GM12891 (cell line): ENCODE measurements at places on chromosomes 5 and 9.

DNA sequence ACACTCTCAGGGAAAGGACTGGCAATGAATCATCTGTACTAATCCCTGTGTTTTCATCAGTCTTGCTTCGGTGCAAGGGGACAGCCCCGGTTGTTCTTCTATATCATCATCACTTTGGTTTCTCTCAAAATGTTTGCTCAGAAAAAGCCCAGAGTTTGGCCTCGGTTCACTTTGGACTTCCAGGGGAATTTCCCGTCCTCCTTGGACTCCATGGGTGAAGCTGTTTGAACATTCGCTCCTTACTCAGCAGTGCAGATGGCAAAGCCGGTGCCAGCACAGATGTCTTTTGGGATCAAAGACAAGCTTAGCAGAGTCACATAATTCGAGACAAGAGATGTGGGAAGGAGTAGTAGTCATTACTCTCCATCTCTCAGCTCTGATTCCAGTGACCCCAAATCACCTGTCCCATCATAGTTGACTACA, 69.8 kb upstream of the TNFSF8 start:
- no peak for DNase-seq

- DNase-seq = no peak
Measured at GRCh38 chr5:54401515-54401914, 54.0 kb upstream of the HSPB3 start.

- peak; percentile 17 for DNase-seq
Measured at GRCh38 chr5:6827526-6828219, 114.4 kb downstream of the TENT4A start.

DNA sequence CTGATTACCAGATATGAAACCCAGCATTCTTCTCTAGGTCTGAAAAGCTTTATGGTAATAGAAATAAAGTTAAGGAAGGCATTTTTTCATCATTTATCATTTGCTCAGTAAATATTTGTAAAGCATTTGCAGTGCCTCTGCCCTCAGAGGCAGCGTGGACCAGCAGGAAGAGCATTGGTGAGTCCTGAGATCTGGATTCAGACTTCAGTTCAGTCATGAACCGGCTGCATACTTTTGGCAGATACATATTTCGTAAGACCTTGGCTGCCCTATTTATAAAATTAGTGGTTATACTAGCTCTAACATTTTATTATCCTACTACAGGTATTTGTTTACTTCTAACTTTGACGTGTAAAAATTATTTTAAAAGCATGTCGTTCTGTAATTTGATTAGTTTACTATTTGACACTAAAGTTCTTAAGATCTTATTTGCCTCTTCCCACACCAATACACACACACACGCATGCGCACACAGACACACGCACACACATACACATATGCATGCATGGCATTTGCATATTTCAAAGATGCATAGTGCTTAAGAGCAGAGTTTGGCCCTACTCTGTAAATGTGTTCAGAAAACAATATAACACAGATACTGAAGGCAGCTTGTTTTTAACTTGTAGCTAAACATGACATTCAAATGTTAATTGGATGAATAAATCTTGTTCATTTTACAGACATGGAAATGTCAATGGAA, 101.9 kb downstream of the RPS23 start:
- DNase-seq = no peak

- no peak for DNase-seq
Measured at GRCh38 chr5:74361406-74362358, 278.8 kb downstream of the ENC1 start.

DNA sequence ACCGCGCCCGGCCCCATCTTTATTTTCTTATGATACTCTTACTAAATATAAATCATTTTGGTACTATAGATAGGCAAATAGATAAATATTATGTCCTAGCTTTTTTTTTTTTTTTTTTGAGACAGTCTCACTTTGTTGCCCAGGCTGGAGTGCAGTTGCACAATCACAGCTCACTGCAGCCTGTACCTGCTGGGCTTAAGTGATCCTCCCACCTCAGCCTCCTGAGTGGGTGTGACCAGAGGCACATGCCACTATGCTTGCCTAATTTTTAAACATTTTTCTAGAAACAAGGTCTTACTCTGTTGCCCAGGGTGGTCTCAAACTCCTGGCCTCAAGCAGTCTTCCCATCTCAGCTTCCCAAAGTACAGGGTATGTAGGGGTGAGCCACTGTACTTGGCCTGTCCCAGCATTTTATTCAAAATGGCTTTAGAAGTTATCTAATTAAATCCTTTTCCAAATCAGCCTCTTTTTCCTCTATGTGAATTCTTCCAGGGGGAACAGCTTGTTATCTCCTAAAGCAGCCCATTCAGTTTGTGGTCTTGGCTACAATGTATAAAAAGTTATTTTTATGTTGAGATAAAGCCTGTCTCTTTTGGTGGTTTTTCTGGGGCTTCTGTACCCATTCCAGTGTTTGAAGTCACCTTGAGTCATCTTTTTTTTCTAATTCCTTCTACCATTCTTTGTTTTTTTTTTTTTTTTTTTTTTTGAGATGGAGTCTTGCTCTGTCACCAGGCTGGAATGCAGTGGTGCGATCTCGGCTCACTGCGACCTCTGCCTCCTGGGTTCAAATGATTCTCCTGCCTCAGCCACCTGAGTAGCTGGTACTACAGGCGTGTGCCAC, 12.1 kb downstream of the MELK start:
- DNase-seq = no peak

GRCh38 chr9:21060919-21061561, 16.7 kb downstream of the IFNB1 start:
- no peak for DNase-seq

DNA sequence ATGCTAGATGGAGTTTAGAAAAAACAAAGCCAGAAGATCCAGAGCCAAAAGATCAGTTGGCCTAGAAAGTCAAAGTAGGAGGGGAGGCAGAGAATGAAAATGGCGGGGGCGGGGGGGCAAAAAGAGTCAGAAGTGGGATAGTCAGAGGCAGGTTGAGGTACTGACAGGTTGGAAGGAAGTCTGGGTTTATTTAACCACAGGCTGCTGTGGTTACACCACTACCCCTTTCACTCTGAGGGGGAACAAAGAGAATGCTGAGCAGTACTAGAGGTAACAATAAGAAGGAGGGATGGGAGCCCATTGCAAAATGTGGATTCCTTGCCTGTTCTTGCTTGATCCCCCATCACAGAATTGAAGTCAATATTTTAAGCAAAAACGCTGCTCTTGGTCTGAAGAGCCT, 111.8 kb downstream of the CAVIN4 start:
- no peak for DNase-seq
